T-helper 2 cell treated with Interferon-gamma antibody and Interleukin-4, amounts not matched to agents 100 ng/mL and 5 ng/mL, for 36 hours (primary cell): ENCODE measurements at places on chromosomes 3 and 15. TPM values are rescaled to one million over a fixed set of nuclear protein-coding genes. Genes with fewer than 3 reads are reported as not detected.

The POLQ gene
- total RNA-seq: 37.1 and 37.7 TPM in 2 replicates

The ACTC1 gene
- not detected in 2 replicates for total RNA-seq

The TRA2B gene
- 261 and 271 TPM in 2 replicates for total RNA-seq

The HAUS2 gene
- 42.1 and 45.1 TPM in 2 replicates for total RNA-seq

The KLF15 gene
- total RNA-seq: not detected in 2 replicates

The AGBL1 gene
- total RNA-seq: not detected in 2 replicates

The TRPC1 gene
- 1.3 and 2.1 TPM in 2 replicates for total RNA-seq

The TNFAIP8L3 gene
- 0.18 and 0.23 TPM in 2 replicates for total RNA-seq

The P2RY1 gene
- 1.7 and 2.2 TPM in 2 replicates for total RNA-seq

The CLRN1 gene
- total RNA-seq: not detected in 2 replicates

The WDR49 gene
- total RNA-seq: 0.30 and 0.39 TPM in 2 replicates

The DHX36 gene
- total RNA-seq: 71.1 and 81.9 TPM in 2 replicates

The PIERCE2 gene
- 0.32 TPM in 1 of 2 replicates, not detected in the other for total RNA-seq

The EPHB1 gene
- total RNA-seq: 0.43 and 0.66 TPM in 2 replicates

The IGDCC3 gene
- total RNA-seq: not detected in 2 replicates

The CCR9 gene
- not detected in 2 replicates for total RNA-seq

The ELP6 gene
- total RNA-seq: 48.6 and 51.2 TPM in 2 replicates

The CPLX3 gene
- total RNA-seq: 0.25 TPM in 2 replicates

The SCAMP5 gene
- 0.80 and 0.86 TPM in 2 replicates for total RNA-seq

The GP9 gene
- not detected in 2 replicates for total RNA-seq

The DPH3 gene
- total RNA-seq: 17.5 and 18.7 TPM in 2 replicates

The ADAMTS7 gene
- total RNA-seq: 2.3 and 2.5 TPM in 2 replicates

The MORF4L1 gene
- total RNA-seq: 265 and 269 TPM in 2 replicates

The EDEM1 gene
- 92.3 and 96.6 TPM in 2 replicates for total RNA-seq

The NR1I2 gene
- total RNA-seq: 0.07 and 0.09 TPM in 2 replicates

The GRM2 gene
- 1.2 and 1.4 TPM in 2 replicates for total RNA-seq

The PLCH1 gene
- total RNA-seq: 0.59 and 0.80 TPM in 2 replicates

The NANOGP8 gene
- total RNA-seq: not detected in 2 replicates

The SLC12A1 gene
- not detected in 2 replicates for total RNA-seq

The RTP1 gene
- total RNA-seq: not detected in 2 replicates

The MCTP2 gene
- 47.9 and 53.9 TPM in 2 replicates for total RNA-seq

The CCNB2 gene
- total RNA-seq: 70.5 and 75.7 TPM in 2 replicates

The KLHL6 gene
- 31.7 and 32.5 TPM in 2 replicates for total RNA-seq

The C3orf85 gene
- total RNA-seq: not detected in 2 replicates

The USP3 gene
- total RNA-seq: 58.0 and 58.1 TPM in 2 replicates

The LRRC3B gene
- not detected in 2 replicates for total RNA-seq

The SLC6A11 gene
- not detected in 2 replicates for total RNA-seq

The GREM1 gene
- not detected in 2 replicates for total RNA-seq

The BUB1B gene
- 74.6 and 86.8 TPM in 2 replicates for total RNA-seq

The MUC4 gene
- 0.34 and 0.39 TPM in 2 replicates for total RNA-seq

The SNRPN gene
- total RNA-seq: 51.0 and 51.7 TPM in 2 replicates

The SLC2A2 gene
- not detected in 2 replicates for total RNA-seq

The AHSG gene
- not detected in 2 replicates for total RNA-seq

The ZIC4 gene
- total RNA-seq: not detected in 2 replicates

The C15orf62 gene
- total RNA-seq: 0.89 and 1.4 TPM in 2 replicates

The TMEM158 gene
- total RNA-seq: 1.0 and 1.1 TPM in 2 replicates

The DISP2 gene
- total RNA-seq: 0.32 and 0.52 TPM in 2 replicates

The DPP8 gene
- total RNA-seq: 41.3 and 42.0 TPM in 2 replicates

The ALDH1A2 gene
- total RNA-seq: 0.32 TPM in 1 of 2 replicates, not detected in the other

The CHL1 gene
- not detected in 2 replicates for total RNA-seq

The STRIT1 gene
- not detected in 2 replicates for total RNA-seq

The HGD gene
- total RNA-seq: 0.50 and 0.64 TPM in 2 replicates

The GNAT1 gene
- not detected in 2 replicates for total RNA-seq

The SEMA5B gene
- total RNA-seq: not detected in 2 replicates
